AG10803 (cell line): ENCODE measurements at places on chromosomes 16 and 17.

GRCh38 chr16:53692146-53692545, 11.5 kb downstream of the RPGRIP1L start:
- no peak for DNase-seq

DNA sequence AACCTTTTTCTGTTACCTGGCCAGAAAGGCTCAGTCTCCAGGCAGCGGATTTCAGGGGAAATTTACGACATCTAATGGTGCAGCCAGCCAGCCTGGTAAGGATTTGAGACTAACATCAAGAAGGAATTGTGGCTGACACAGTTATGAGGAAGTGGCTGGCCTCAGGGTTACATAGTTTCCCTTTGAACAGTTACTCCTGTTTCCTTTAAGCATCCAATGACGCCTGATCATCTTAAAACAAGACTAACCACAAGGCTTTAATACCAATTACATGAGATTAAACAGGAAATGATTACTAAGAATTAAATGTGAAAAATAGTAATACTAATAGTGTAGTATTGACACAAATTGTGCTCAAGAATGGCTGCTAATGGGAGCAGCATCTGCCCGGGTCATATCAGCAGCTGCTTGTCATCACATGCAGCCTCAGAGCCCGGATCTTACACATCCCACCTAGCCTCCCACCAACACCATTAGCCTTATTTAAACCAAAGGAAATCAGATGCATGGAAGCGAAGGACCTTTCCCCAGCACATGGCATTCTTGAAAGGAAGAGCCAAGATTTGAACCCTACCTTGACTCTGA, 431.8 kb downstream of the PMP22 start:
- DNase-seq, result peak; percentile 81

- peak; percentile 12 for DNase-seq
Observed at GRCh38 chr16:71811261-71811803, 2.7 kb upstream of the AP1G1 start.

DNA sequence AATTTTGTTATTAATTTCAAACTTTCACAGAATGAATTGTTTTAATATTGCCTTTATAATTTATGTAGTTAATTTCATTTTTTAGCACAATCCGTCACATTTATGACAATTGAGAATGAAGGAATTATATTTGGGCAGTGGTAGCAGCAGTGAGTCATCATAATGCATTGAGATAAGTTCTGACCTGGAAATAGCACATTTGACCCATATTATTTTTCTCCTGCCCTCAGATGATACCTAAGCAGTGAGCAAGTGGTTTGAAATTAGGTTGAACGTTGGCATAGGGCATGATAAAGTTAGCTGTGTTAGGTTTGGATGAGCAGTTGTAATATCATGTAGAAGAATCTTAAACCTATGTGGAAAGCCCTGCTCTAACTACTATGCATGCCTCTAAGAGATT, 1431.3 kb upstream of the CDH8 start:
- DNase-seq, result no peak

GRCh38 chr17:14784997-14785696, 480.0 kb downstream of the PMP22 start:
- no peak for DNase-seq

- peak; percentile 90 for DNase-seq
Observed at GRCh38 chr17:2262135-2262587, 41.4 kb downstream of the SMG6 start.

- DNase-seq, result peak; percentile 54
Observed at GRCh38 chr16:65318138-65318537, 196.3 kb upstream of the CDH11 start.

DNA sequence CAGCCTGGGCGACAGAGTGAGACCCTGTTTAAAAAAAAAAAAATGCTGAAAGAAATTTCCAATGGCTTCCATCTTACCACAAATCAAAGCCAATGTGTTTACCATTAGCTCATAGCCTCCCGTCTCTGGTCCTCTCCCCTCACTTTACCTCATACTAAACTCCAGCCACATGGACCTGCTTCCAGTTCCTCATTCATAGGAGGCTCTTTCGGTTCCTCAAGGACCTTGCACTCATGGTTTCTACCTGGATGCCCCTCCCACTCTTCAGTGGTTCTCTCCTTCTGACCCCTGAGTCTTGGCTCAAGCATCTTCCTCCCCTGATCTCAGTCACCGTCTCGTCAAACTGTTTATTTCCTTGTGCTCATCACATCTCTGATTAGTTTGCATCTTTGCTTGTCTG, 3.8 kb upstream of the DEF8 start:
- no peak for DNase-seq

GRCh38 chr17:76702076-76702475, 8.7 kb downstream of the MXRA7 start:
- DNase-seq, result no peak

GRCh38 chr17:77493238-77493820, 352.6 kb downstream of the SEC14L1 start:
- no peak for DNase-seq

DNA sequence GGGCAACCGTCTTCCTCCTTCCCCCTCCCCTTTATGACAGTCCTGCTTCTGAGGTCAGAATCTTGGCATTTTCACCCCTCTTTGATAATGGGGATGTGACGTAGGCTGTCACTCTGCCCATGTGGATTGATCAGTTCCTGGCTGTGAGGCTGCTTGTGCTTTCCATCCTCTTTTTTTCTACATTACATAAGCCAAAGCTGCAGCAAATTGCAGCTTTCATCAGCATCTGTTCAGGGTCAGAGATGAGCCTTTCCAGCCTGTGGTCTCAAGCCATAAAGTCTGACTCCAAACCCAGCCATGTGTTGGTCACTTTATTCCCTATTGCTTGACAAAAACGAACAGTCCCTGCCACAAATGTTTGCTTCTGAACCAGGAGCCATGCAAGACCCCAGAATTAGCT, 535.1 kb downstream of the CDH11 start:
- DNase-seq, result peak; percentile 15

GRCh38 chr17:43490621-43491020, 6.8 kb downstream of the DHX8 start:
- no peak for DNase-seq

DNA sequence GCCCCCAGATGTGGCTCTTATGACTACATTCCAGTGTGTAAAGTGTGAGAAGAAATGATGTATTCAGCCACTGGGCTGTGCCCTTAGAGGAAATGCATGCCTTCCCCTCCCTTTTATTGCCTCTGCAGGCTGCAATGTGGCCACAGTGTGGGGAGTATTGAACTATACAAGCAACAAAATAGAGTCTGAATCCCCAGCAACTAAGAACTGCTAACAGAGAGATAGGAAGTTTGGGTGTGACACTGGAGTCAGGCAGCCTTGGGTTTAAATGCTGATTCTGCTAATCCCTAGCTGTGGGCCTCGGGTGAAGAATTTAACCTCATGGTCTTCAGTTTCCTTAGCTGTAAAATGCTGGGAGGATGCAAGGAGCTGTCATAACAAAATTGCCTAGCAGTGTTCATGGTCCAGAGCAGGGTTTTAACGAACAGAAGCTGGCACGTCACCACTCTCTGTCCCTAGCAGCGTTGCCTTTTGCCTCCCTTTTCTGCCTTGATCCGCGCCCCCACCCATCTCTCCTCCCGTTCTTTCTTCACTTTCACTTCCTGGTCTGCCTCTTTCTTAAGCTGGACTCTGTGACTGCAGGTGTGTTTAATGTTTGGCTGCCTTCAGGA, 50.3 kb downstream of the KPNA2 start:
- no peak for DNase-seq

DNA sequence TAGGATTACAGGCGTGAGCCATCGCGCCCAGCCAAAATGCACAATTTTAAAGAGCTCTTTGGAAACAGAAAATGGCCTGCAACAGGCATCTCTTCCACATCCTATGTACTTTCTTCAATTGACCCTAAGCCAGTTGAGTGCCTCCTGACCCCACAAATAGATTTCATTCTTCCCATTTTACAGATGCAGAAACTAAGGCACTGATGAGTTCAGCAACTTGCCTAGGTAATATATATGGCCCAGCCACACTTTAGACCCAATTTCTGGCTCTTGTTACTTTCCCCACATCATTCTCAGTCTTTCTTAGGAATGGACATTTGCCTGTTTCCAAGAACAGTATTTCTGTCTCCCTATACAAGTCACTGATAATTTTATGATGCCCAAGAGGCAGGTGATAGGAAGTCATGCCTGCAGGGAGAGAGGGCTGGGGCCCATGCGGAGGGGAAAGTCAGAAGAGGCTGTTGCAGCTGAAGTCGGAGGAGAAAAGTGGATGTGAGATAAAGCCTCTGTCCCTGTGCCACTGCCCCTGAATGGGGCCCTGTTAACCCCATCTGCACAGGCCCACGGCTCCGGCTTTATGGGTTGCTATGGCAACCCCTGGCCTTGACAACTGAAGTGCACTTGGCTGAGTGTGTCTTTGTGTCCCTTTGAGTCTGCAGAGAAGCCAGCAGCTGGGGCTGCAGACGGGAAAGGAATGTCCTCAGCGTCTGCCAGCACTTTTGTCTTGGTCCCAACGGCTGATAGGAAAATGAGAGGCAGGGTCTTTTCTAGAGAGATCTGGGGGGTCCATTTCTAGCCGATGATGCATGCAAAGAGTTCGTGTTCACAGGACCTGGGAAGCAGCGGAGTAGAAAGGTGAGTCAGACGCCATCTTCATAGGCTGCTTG, 45.9 kb downstream of the ABAT start:
- no peak for DNase-seq
